ENCODE measurements at places on chromosomes 11 and 22.

DNA sequence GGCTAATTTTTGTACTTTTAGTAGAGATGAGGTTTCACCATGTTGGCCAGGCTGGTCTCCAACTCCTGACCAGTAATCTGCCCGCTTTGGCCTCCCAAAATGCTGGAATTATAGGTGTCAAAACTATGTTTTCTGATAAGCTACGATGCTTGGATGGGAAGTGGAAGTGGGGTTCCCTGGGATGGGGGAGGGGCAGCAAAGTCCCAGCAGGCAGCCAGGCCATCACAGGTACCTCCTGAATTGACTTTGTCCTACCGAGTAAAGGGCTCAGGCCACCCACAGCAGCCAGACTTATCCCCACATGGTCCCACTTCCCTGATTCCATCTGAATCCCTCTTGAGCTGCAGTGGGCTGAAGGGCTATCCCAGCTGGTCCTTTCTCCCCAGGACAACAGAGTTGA lies 6.9 kb downstream of the FTH1 start:
- no peak for DNase-seq

GRCh38 chr11:92524542-92524941 lies 299.9 kb downstream of the FAT3 start:
- no peak for DNase-seq

DNA sequence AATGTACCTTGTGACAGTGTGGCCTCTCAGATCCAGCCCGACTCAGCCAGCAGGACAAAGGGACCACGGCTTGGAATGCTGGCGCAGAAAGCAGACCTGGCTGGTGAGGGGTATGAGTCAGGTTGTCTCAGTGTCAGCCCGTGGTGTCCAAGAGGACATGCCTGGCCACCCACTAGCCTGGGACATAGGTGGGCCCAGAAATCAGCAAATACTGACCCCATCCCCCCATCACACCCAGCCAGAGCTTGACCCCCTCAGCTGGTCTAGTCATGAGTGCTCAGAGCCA lies 4.5 kb downstream of the BANF1 start:
- no peak for DNase-seq

- DNase-seq = no peak
Measured at GRCh38 chr22:45164270-45165088, 754 bp downstream of the NUP50 start.

- no peak for DNase-seq
Measured at GRCh38 chr11:106998116-106998915, 20.0 kb downstream of the GUCY1A2 start.

- DNase-seq = no peak
Measured at GRCh38 chr11:83681031-83681781, 395.0 kb upstream of the CCDC90B start.

DNA sequence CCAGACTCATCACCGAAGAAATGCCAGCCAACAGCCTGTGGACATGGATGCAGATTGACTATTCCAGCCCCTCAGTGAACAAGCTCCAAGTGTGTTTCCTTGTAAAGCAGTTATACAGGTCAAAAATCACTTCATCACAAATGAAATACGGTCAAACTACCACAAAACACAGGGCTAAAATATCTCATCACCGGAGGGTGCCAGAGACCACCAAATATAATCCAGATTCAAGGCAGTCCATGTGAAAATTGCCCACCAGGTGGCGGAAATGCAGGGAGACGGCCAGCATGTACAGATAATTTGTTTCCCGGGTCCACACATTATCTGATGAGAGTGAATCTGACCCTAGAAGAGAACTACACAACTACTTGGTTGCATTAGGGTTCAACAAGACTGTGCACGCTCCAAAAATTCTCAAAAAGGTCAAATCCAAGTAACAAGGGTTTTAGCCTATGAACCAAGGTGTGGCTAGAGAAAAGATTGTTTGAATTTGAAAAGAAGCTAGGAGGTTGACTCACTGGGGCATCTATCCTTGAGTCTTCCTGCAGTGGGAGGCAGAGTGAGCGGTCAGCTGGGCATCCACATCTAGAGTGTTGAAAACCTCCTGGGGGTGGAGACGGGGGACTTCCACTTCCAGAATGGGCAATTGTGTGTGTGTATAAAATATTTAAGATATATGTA lies 71.7 kb downstream of the IGLL5 start:
- DNase-seq = no peak
